ENCODE measurements at places on chromosomes 5 and 9. TPM values are rescaled to one million over a fixed set of nuclear protein-coding genes. Genes with fewer than 3 reads are reported as not detected.

DNA sequence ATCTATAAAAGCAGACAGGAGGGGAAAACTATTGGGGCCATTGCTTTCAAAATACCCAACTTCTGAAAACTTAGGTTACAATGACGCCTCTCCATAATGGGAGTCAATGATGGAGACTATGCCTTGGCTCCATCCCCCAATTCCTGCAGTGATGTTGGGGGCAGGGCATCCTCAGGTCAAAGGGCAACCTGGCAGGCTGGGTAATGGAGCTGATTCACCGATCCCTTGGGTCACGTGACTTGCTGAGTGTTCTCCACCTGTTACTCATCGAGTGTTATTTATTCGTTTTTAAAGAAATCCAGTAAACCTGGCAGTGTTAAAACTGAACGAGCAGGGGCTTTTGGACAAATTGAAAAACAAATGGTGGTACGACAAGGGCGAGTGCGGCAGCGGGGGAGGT, 244.4 kb downstream of the FAM114A2 start:
- no peak for DNase-seq

DNA sequence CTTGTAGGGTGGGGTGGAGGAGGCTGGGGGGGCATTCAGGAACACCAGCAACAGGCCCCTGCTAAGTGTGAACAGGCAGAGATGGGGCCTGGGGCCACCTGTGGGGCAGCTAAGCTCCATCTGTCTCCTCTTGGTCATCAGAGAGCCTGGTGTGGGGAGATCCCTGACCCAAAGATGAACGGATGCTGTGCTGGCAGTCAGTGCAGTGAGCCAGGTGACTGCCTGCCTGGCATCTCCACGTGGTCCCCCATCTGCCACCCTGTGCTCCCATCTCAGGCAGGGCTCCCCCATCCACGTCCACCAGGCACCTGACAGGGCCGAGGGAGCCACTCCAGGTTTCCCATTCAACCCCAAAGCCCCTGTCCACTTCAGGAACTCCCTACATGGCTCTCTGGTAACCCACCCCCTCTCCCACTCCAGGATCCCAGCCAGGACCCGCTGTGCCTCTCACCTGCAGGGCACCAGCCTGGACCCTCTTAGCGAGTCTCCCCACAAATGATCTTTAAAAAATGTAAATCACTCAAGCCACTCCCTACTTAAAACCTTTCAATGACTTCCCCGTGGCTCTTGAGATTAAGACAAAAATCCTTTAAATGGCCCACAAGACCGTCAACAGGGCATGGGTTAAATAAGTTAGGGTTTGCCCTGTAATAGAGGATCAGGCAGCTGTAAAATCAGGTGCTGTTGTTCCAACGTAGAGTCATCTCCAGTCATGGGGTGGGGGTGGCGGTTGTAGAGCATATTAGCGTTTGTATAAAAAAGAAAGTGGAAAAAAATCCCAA, 60.8 kb downstream of the LMX1B start:
- DNase-seq = no peak

- DNase-seq = no peak
These were observed 3.4 kb upstream of the CCDC187 start for GRCh38 chr9:136307215-136307750.

DNA sequence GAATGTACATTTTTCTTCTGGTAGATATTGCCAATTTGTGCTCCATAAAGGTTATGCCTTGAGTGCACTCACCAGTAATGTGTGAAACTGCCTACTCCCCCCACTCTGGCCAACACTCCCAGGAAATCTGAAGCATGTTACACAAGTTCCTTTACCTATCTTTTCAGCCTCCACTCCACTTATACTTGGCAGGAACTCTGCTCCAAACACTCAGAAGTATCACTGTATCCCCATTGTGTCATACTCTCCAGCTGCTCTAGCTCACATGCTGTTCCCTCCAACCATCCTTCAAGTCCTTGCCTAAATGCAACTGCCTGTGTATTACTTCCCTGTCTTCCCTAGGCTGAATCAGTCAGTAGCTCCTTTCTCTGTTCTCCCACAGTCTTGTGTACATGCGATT, 28.3 kb downstream of the POU4F3 start:
- DNase-seq = no peak

Gene HNRNPK
- 574 TPM for polyA plus RNA-seq

- DNase-seq = no peak
These were observed 233.7 kb upstream of the IL12B start for GRCh38 chr5:159564031-159564430.

- no peak for DNase-seq
These were observed 225.8 kb upstream of the DAPK1 start for GRCh38 chr9:87271696-87272477.

Gene NUTM2F
- not detected for polyA plus RNA-seq

- no peak for DNase-seq
These were observed 75.9 kb upstream of the PRR16 start for GRCh38 chr5:120388016-120388781.

DNA sequence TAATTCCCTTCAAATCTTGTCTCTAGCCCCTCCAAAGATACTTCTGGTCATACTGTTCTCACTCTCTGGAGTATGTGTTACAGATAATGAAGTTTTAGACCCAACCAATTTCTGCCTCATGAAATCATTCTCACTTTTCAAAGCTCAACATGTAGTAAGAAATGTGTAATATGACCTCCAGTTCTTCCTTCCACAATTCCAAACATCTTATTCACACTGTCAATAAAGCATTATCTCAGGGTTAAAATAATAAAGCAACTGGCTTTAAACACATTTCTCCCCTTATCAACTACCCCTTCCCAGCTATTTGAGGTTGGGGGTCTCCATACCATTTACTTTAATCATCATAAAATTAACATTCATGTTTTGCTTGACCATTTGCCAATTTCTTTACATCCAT, 654.1 kb downstream of the RAB3C start:
- DNase-seq = no peak

DNA sequence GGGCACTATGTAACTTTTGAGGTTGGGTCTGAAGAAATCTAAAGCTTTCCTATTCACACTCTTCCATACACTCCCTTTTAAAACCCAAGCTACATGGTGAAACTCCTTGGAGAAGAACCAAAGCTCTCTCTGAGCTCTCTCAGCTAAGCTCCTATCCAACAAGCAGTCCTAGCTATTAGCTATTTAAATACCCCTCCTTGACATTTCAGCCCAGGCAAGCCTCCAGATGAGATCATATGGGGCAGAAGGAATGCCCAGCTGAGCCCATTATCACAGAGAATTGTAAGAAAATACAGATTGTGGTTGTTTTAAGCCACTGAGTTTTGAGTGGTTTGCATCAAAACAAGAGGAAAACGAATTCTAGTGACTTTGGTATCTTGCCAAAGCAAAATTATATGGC, 15.2 kb downstream of the HSPB3 start:
- no peak for DNase-seq

GRCh38 chr5:143836161-143836725, 24.3 kb downstream of the HMHB1 start:
- DNase-seq = no peak

Gene CCNI2
- polyA plus RNA-seq = 10.1 TPM

GRCh38 chr5:109516390-109516789, 106.6 kb upstream of the PJA2 start:
- DNase-seq = no peak

Gene CARTPT
- polyA plus RNA-seq = 8.5 TPM

- no peak for DNase-seq
These were observed 61.7 kb downstream of the KLF9 start for GRCh38 chr9:70352802-70353201.

- peak; percentile 76 for DNase-seq
These were observed 3.4 kb upstream of the RHOBTB3 start for GRCh38 chr5:95727764-95728191.

All from large intestine (tissue), 12 donors.